ENCODE measurements at places on chromosomes 16 and 17.

DNA sequence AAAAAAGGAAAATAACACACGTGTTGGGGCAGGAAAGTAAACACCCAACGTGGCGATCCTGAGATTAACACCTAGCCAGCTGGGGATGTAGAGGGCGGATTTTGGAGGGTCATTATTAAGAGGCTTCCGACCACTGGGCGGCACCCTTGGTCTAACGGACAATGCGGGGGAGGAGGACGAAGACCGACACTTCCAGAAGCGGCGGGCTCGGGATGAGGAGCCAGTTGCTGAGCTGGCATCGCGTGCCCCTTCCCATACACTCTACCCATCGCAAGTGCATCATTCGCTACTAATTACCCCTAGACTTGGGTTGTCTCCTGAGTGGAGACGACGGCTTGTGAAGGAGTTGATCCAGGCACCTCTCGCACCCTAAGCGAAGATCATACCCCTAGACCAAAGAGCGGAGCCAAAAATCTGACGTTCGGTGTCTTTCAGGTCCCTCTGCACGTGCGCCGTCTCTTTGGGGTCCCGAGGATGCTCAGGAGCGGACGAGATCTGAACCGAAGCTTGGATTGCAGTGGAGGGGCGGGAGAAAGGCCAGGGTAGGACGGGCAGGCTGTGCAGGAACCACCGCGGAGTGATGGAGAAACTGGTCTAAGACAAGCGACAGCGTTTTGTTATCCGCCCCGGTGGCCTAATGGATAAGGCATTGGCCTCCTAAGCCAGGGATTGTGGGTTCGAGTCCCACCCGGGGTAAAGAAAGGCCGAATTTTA is 17.6 kb downstream of the ZNF213 start:
- DNase-seq, result peak; percentile 51

- no peak for DNase-seq
Measured at GRCh38 chr17:10666906-10667305, 9.8 kb upstream of the MYH3 start.

GRCh38 chr16:53558710-53559109 is 55.7 kb upstream of the AKTIP start:
- DNase-seq, result no peak

DNA sequence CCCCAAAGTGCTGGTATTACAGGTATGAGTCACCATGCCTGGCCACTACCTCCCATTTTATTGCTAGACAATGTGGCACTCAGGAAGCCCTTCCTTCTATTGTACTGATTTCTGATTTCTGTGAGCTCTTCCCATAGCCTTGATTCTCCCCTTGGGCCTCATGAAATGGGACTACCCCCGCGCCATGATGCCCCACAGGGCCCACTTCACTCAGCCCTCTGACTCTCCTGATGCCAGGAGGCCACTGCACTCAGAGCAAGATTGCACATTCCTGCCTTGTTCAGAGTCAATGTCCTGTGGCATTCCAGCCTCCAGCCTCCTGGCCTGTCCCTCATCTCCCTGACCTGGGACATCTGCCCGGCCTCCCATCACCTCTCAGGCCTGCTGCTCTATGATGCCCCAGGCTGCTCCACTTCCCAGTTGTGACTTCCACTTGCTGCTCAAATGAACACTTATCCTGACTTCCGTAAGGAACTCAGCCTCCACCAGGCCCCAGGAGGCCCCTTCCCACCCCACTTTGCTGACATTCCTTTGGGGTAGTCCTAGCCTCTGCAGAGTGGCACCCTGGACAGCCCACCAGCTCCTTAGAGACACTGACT is 66.6 kb upstream of the KSR1 start:
- DNase-seq, result no peak

DNA sequence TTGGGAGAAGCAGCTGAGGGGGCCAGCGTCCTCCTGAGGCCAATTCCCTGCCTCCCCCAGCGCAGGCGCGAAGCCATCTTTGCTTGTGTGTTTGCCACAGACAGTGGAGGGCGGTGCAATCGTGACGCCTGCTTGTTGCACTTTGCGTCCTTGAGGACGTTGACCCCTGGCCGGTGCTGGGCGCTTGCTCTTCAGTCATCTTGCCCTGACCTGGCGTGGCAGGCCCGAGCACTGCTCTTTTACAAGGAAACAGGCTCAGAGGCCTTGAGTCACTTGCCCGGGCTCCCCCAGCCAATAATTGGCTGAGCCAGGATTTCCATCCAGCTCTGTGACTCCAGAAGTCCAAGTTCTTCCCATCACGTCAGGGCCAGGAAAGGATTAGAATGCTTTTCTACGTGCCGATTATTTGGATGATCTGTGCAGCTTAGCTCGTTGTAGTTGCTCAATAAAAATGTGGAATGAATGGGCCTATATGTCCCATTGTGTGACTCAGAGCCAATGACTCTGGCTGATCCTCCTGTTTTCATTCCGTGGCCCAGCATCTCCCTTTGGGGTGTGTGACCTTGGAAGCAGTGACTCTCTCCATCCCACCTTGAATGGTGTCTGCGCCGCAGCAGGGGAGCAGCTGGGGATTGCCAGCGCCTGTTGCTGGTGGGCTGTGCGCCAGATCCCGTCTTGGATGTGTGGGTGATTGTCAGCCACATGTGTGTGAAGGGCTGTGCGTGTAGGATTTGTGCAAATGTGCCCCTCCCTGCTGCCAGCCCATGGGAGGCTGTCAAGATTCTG is 214.1 kb downstream of the SEC14L1 start:
- no peak for DNase-seq

DNA sequence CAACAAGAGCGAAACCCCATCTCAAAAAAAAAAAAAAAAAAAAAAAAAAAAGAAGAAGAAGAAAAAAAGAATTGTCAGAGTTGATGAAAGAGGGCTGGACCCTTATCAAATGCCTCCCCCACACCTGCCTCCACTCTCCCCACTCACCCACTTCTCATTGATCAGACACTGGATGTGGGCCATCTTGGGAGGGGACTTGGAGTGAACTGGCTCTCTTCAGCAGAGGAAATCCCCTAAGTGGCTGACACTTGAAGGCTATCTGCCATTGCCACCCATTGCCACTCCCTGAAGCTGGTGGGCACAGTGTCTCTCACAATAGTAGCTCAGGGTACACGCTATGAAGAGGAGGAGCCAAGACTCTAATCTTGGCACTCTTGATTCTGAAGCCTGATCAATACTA is 1.6 kb downstream of the ITGA2B start:
- no peak for DNase-seq

DNA sequence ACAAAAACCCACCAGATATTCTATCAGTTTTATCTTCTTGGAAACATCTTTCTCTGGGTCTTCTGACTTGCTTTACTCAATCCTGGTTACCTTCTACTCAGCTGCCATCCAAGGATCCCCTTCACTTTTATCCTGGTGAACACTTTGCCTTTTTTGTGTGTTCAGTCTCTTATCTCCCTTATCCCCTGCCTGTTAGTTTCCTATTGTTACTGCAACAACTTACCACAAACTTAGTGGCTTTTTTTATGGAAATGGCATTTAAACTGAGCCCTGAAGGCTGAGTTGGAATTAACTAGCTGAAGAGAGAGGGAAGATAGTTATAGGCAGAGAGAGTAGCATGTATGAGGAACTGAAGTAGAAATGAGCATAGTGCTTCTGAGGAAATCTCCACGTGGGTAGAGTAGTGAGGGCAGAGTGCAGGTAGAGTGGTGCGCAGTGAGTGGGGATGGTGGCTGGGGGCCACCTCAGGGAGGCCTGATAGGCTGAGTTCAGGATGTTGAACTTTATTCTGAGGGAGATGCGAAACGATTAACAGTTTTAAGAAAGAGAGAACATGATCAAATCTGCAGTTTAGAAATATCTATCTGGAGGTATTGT is 26.3 kb downstream of the TANGO6 start:
- no peak for DNase-seq

- DNase-seq, result no peak
Measured at GRCh38 chr16:146646-147045, 5.8 kb upstream of the HBZ start.

DNA sequence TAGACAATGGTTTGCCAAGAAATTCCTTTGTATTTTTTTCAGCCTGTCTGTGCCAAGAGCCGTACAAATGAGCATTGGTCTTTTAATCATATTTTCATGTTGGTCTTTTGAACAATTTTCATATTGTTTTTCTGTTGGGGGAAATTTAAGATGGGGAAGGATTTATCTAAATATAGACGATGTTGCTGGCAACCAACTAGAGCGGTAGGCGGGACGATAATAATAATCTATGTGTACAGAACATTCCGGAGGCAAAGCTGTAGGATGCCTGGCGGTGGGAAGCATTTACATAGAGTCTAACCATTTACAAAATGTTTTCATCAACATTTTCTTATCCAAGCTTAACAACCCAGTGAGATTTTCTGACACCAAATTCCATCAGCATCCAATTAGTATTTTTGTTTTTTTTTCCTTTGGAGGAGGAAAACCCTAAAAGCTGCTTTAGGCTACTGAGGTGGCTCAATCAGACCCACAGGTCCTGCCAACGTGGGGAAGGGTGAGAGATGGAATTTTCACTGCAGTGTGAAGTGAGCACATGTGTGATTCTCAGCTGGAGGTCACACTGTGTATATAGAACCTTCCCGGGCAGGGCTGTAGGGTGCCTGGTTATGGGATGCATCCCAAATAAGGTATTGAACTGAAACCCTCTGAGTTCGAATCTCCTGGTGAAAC is 11.7 kb upstream of the SEC14L1 start:
- DNase-seq, result no peak

- no peak for DNase-seq
Measured at GRCh38 chr17:28937044-28937729, 14.1 kb downstream of the PHF12 start.

DNA sequence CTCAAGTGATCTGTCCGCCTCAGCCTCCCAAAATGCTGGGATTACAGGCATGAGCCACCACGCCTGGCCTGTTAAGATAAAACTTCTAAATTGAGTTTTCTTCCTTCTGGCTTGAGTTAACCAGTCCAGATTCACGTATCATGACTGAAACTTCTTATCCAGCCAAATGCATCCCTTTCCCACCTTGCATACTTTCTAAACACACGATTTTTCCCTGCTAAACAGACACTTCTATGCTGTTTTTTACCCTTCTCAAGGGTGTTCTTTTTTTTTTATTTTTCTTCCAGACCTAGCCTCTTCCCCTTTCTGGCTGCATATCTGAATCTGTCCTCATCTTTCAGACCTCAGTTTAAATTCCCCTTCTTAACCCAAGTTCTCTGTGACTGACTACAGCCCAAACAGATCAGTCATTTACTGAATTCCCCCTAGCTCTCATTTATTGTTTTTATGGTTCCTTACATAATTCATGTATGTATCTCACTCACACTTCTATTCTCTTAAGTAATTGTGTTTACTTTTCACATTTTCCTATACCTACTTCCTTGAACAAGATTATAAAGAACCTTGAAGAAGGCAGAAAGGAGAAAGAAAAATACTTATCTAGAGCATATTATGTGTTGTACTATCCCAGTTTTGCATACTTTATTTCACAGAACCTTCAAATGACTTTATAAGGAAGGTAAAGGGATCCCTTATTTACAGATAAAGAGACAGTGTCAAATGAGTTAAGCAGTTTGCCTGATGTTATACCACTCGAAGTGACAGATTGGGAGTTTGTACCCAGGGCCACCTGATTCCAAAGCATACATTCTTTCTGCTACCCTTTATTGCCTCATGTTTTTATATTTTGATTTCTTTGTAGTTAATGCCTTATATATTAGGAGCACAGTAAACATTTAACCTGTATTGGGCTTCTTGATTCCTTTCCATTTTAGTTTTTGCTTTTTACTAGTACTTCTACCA is 5.2 kb downstream of the EVI2B start:
- DNase-seq, result no peak

GRCh38 chr16:20409398-20410120 is at the start of gene ACSM5:
Gene ACSM5, plus strand, starts transcription at chr16:20409534. Its CDS starts 1,951 bp downstream, at chr16:20411485.
- DNase-seq, result no peak

DNA sequence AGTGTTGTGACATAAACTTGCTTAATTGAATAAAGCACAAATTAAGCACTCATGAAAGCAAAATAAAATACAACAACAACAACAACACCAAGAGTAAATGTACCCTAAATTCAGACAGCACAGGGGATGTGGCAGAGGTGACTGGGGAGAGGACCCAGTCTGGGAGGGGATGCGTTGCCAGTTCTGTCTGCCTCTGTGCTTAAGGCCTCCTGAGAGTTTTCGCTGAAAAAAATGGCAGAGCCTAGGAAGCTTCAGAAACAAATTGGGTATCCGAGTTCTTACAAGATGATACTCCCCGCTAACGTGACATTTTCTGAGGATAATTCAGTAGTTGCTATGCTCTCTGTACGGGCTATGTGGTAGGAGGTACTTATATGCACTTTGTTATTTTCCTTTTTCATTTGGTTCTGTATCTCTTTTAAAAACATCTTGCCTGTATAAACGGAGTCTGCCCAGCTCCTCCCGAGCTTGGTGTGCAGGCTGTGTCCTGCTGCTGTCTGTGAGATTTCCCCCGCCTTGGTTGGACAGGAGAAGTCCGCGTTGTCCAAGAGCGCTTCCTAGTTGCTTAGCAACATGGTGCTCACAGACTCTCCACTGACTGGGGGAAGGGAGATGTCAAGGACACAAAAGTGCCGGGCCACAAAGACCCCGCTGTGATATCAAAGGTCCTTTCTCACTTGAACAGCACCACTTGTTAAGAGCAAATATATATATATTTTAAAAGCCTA is 134.2 kb upstream of the CPHXL start:
- DNase-seq, result no peak

DNA sequence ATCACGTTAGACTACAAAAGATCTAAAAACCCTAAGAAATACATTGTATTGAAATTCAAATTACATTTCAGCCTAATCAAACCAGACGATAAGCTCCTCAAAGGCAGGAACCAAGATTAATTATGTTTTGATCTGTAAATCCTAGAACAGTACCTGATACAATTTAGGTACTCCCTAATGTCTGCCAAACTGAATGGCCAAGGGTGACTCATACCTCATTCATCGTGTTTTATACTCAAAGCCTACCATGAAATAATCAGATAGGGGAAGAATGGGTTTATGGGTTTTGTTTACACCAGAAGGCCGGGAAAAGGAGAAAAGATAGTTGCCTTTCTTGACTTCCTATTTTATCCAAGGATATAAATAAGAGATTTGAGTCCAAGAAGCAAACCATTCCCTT is 19.3 kb downstream of the MMD start:
- DNase-seq, result no peak

Data from activated T-cell treated with anti-CD3 and anti-CD28 coated beads for 1 hour (primary cell).